Urinary bladder (tissue), 4 donors: ENCODE measurements at places on chromosomes 5 and 9. TPM values are rescaled to one million over a fixed set of nuclear protein-coding genes. Genes with fewer than 3 reads are reported as not detected.
A peak's percentile ranks its signal among the peaks of the same experiment; 100 is the strongest.

GRCh38 chr9:104108315-104108714 lies 14.2 kb downstream of the SMC2 start:
- DNase-seq: no peak

GRCh38 chr5:56330806-56331205 lies 97.7 kb upstream of the ANKRD55 start:
- no peak for DNase-seq

SHC3 gene
- 1.6 TPM for polyA plus RNA-seq

C5 gene
- 3.2 TPM for polyA plus RNA-seq

- DNase-seq: no peak
Observed at GRCh38 chr5:14156650-14157492, 13.7 kb downstream of the TRIO start.

POLR1E gene
- polyA plus RNA-seq: 26.6 TPM

- no peak for DNase-seq
Observed at GRCh38 chr9:133370685-133371084, 5.2 kb downstream of the SURF4 start.

- DNase-seq: no peak
Observed at GRCh38 chr9:96441798-96442445, 8.0 kb upstream of the HABP4 start.

- no peak for DNase-seq
Observed at GRCh38 chr5:52375969-52376368, 411.7 kb upstream of the ITGA1 start.

PDLIM4 gene
- polyA plus RNA-seq: 114 TPM

TXN gene
- 211 TPM for polyA plus RNA-seq

GRCh38 chr5:59905188-59905587 lies 11.7 kb upstream of the PDE4D start:
- DNase-seq: no peak

- DNase-seq: no peak
Observed at GRCh38 chr9:134640506-134641172, 964 bp upstream of the COL5A1 start.

PIP5K1B gene
- polyA plus RNA-seq: 3.1 TPM

DNA sequence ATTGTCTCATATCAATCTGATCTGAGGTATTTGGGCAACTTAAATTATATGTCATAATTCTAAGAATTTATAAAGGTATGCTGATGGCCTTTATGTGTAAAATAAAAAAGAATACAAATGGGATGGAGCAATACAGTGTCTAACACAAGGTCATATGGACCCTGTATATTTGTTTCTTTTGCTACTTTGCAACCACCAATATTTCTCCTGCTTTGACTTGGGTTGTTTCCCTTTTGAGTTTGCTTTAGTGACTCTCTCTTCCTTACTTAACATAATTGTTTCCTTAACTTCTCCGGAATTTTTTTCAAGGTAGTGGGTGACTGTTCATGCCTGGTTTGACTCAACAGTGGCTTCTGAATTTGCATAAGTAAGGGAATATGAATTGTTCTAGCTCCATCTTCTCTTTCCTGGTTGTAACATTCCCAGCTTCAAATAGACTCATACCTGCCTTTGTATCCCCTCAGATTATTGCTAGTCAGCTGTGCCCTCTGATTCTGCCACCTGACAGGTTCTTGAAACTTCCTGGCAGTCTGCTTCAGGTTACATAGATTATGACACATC lies 30.2 kb upstream of the ANXA1 start:
- no peak for DNase-seq

GRCh38 chr5:80516826-80517225 lies 28.9 kb downstream of the FAM151B start:
- DNase-seq: no peak

DNA sequence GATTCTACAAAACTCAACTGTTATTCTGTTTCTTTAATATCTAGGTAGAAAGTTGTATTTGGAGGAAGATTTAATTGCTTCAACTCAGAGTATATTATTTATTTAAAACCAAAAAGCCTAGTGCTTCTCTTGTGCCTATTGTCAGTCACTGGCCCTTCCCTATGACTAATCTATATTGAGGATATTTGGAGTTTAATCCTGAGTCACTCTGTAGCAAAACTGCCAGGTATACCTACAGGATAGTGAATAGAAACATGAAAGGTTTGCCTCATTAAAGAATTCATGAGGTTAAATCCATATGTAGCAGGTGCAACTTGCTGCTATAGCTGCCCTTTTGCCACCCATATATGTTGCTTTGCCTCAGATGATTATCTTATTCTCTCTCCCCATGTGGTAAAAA lies 15.1 kb downstream of the PLK2 start:
- no peak for DNase-seq

GRCh38 chr9:133460405-133461175 lies 812 bp downstream of the CACFD1 start:
- DNase-seq: peak; percentile 49

TMEM171 gene
- polyA plus RNA-seq: 0.23 TPM

TEX48 gene
- not detected for polyA plus RNA-seq

- DNase-seq: no peak
Observed at GRCh38 chr5:50855001-50855400, 188.6 kb downstream of the PARP8 start.

GRCh38 chr9:136820971-136821825 lies 13.4 kb downstream of the RABL6 start:
- DNase-seq: no peak

- no peak for DNase-seq
Observed at GRCh38 chr9:99579964-99580363, 241.7 kb upstream of the NR4A3 start.

GLT6D1 gene
- not detected for polyA plus RNA-seq

LIX1 gene
- polyA plus RNA-seq: 0.10 TPM

DNA sequence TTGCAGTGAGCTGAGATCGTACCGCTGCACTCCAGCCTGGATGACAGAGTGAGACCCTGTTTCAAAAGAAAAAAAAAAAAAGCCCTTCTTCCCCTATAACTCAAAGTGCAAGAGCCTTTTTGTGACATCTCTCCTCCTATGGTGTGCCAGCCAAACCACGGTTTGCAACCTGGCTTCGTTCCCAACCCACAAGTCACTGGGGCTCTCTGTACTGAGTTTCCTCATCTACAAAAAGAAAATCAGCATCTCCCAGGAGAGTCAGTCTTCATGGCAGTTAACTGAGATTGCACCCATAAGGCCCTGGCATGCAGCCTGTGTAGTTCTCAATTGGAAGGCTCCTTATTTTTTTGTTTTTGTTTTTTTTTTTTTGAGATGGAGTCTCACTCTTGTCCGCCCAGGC lies 14.8 kb downstream of the ODF2 start:
- no peak for DNase-seq

ANKRD55 gene
- 0.05 TPM for polyA plus RNA-seq

DNA sequence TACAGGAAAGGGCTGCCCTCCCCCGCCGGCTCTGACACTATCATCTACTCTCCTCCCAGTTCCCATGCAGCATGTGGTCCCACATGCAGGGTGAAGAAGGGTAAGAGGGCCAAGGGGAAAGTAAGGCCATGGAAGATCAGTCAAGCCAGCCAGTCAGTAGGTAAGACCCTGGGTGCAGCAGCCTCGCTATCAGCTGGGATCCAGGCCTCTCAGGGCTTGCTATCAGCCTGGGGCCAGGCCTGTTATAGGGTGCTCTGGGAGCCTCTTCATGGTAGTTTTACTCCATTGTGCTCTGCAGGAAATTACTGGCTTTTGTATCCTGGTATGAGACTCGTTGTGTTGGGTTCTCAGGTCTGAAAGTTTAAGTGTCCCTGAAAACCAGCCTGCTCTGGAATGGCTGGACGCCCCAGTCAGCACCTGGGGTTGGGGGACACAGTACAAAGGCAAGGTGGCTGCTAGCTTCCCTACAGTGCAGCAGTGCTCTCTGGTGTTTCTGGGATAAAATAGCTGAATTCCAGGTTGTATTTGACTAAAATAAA lies 21.4 kb downstream of the SLC22A4 start:
- DNase-seq: no peak

GRCh38 chr5:109922381-109922995 lies 232.8 kb downstream of the MAN2A1 start:
- no peak for DNase-seq

CD180 gene
- polyA plus RNA-seq: 0.54 TPM

- no peak for DNase-seq
Observed at GRCh38 chr5:1730487-1730847, 69.2 kb downstream of the MRPL36 start.

GRCh38 chr9:121034529-121034928 lies 15.5 kb downstream of the C5 start:
- no peak for DNase-seq

DNA sequence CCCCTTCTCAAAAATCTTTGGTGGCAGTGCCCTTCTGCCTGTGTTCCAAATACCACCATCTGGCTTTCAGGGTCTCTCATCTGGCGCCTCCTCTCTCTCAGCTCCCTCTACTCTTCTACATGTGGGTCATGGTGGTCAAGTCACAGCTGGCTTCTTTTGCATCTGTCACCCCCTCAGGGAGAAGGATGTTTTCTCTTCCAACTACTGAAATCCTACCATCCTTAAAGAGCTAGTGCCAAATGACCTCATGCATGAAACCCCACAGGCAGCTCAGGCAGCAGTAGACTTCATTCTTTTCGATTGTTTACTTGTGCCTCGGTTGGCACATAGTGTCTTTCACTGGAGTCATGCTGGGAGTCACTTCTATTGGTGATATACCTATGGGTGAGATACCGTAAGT lies 219.2 kb downstream of the DCP2 start:
- DNase-seq: no peak

GRCh38 chr9:16656432-16657169 lies 213.9 kb downstream of the BNC2 start:
- DNase-seq: no peak

GRCh38 chr9:128369024-128369706 lies 2.0 kb upstream of the URM1 start:
- DNase-seq: no peak

DNA sequence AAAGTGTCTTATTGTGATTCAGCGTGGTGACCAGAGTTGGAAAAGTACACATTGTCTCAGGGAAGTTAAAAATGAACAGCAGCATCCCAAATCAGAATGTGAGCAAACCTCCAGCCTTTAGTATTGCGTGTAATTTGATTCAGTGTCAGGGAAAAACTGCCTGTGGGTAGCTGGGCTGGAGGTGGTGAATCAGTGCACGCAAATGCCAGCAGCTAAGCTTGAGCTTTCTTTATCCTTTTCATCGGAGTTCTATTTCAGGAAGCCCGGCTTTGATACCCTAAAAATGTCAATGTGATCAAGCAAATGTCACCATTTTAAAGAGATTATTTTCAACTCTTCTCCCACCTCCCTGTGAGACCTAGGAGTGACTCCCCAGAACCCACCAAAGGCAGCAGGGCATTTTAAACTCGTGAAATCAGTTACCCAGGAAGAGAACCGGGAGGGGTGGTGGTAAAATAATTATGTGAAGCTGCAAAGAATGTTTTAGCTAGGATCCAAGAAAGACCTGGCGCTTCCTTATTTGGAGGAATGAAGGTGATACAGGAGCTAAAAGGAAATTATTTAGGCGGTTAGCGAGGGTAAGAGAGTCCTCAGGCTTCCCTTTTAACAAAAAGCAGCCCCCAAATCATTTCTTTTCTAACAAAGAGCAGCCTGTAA lies 25.7 kb upstream of the C5orf47 start:
- DNase-seq: no peak

- DNase-seq: no peak
Observed at GRCh38 chr5:78610636-78611035, 37.9 kb downstream of the LHFPL2 start.

TNFSF15 gene
- polyA plus RNA-seq: 0.92 TPM

WNK2 gene
- polyA plus RNA-seq: 9.3 TPM

DNA sequence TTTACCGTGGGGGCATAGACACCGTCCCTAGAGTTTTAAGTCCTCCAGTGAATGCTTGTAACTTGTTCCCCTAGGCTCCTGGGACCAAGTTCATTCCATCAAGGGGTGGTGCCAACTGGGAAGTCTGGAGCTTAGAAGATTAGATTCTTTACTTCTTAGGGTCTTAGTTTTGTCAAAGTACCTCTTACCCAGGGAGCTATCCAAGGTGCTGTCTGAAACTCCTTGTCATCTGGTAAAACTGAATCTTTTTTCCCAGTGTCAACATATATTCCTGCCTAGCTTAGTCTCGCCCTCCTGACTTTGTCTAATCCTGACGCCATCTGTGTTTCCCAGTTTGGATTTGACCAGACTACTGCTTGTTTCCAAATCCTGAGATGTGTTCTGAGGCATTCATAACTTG lies 41.6 kb downstream of the MAMDC2 start:
- no peak for DNase-seq

- DNase-seq: no peak
Observed at GRCh38 chr9:93460689-93461413, 7.5 kb upstream of the FAM120AOS start.
